ENCODE measurements at places on chromosomes 3 and 15.

DNA sequence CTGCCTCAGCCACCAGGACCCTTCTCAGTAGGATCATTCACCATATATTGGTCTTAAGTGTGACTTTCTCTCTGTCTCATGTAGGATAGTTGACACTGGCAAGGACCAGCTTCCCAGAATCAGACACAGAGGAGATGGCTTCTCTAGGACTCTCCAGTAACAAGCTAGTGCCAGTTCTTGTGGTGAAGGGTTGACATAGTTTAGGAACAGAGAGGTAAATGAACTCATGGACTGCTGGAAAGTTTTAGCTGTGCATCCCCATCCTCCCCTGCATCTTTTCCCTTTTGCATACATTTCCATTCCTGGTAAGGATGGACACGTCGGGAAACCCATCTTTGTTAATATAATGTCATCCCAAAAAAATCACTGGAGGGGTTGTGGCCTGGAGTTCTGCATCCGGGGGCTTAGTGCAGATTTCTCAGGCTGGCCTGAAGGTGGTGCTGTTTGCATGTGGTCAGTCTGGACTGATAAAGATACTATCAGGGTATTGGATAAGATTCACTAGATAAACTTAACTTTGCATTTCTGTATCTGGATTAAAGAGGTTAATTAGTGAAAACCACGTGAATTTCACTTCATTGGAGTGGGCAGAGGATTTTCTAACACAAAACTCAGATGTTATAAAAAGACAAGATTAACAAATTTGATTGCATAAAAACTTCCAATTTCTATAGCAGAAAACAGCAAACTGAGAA is 110.8 kb downstream of the TBC1D2B start:
- peak; percentile 20 for DNase-seq

- DNase-seq = no peak
These were observed 120.6 kb downstream of the ATG7 start for GRCh38 chr3:11392860-11393114.

DNA sequence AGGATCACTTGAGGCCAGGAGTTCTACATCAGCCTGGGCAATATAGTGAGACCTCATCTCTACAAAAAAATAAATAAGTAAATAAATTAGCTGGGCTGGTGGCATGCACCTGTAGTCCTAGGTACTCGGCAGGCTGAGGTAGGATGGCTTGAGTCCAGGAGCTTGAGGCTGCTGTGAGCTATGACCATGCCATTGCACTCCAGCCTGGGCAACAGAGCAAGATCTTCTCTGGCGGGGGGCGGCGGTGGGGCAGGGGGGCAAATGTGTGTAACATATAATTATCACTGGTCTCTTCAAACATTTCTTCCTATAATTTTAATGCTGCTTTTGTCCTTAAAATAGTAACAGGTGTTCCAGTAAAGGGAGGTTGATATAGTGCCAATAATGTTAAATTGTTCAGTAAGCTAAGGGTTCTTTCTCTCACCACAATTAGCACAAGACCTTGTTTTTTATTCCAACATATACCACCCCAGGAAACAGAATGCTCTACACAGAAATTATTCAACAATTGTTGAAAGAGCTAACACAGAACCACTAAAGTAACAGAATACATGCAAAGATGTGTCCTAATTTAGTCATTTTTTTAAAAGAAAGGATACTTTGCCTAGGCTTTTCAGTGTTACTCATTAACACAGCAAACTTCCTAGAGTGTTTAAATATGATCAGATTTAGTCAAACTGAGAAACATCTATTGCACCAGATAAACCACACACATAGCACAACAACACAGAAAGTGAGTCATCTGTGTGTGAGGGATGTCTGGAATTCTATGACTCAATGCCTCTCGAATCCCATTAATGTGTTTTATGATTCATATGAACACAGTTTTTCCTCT is 29.1 kb downstream of the ANKRD28 start:
- peak; percentile 93 for DNase-seq

GRCh38 chr3:126555795-126556636 is 2.7 kb downstream of the C3orf22 start:
- no peak for DNase-seq

DNA sequence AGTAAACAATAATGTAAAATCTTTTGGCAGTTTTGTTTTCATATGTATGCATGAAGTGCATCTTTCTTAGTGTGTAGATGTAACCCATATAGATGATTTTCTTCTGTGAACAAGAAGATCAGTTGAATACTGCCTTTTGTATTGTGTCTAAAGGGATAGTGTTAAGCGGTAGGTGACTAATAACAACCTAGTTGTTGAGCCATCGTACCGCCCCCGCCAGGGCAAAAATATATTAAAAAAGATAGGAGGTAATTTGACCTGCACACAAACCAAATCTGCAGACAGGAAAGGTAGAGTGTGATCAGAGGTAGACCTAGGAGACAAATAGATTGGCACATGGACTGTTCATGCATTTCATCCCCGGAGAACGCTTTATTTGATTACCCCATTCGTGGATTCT is 3.3 kb upstream of the GMNC start:
- DNase-seq = no peak

- DNase-seq = no peak
These were observed 163.8 kb downstream of the LSAMP start for GRCh38 chr3:116281313-116282143.

GRCh38 chr3:177554895-177555759 is 357.8 kb upstream of the TBL1XR1 start:
- DNase-seq = peak; percentile 47

- DNase-seq = no peak
These were observed 156.8 kb downstream of the ALCAM start for GRCh38 chr3:105523501-105523900.

GRCh38 chr3:60579734-60580133 is 671.5 kb downstream of the FHIT start:
- peak; percentile 20 for DNase-seq

DNA sequence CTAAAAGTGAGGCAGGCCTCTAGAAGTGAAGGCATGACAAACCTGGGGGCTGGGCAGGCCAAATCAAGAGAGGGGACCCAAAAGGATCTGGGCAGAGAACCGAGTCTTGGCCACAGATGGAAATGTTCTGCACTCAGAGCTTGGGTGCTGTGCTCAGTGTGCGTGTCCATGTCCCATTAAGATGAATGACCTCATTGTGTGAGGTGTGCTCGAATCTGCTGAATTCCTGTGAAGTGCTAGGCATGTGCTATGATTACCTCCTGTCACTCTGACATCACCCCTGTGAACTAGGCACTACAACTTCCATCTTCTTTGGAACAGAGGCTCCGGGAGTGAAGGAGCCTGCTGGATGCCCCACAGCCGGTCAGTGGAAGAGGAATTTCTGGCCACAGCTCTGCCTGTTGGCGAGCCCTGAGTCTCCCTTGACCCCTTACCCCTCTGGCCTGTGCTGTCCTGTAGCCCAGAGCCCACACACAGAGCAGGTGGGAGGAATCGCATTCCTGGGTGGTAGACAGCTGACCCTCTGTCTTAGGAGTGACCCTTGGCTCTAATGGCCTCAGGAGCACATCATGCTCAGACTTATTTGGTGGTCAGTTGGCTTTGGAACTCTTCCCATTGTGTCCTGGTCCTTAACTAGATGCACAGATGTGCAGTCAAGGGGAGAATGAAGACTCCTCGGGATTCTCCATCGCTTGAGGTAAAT is 67.6 kb upstream of the CTDSPL start:
- no peak for DNase-seq

DNA sequence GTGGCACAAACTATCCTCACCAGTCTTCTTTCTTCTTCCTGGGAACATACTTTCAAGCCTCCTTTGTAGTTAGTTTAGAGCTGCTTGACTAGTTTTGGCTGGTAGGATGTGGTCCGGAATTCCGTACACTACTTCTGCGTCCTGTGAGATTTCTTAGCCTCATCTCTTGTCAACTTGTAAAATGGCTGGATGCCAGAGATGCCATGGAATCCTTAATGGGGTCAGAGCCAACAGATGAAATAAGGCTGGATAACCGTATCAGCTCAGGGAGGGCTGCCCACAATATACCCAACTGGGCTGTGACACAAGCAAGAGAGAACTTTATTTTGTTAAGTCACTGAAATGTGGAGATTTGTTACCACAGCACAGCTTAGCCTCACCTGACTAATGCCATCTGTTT is 466.9 kb upstream of the MDFIC2 start:
- no peak for DNase-seq

- no peak for DNase-seq
These were observed 27.3 kb upstream of the RAD18 start for GRCh38 chr3:8990266-8991215.

GRCh38 chr15:72502220-72502809 is 28.2 kb downstream of the ARIH1 start:
- DNase-seq = no peak

GRCh38 chr15:39719109-39719508 is 63.5 kb downstream of the FSIP1 start:
- no peak for DNase-seq

DNA sequence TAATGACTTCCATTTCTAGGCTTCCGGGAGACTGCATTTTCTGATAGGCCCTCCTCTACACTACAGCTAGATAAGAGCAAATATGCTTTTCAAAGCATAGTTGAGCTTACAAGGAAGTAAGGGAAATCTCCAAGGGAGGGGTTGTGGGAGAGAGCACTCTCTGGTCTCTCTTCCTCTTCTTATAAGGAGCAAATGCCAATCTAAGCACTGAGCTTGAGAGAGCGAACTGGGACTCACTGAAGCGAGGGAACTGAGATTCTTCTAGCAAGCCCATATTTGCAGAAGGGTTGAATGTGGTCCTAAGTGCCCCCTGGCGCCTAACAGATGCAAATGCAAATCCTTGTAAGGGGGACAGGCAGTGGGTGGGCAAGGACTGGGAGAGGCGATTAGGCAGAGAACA is 164.8 kb downstream of the ERC2 start:
- peak; percentile 20 for DNase-seq

DNA sequence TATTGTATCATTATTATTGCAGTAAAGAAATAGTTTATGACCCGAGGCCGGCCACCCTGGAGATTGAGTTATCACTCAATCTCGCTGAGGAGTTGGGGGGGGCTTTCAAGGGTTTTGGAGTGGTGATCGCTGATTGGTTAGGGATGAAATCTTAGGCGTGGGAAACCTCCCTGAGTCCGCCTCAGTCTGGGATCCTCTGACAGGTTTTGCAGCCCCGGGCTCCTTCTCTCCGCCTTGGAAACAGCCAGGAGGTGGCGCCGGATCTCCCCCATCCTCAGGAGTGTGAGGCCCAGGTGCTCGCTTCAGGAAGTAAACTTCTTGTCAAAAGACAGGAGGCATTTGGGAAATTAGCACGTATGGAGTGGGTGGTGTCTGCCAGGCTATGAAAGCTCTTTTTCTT is 41.1 kb upstream of the SEC61A1 start:
- DNase-seq = no peak

DNA sequence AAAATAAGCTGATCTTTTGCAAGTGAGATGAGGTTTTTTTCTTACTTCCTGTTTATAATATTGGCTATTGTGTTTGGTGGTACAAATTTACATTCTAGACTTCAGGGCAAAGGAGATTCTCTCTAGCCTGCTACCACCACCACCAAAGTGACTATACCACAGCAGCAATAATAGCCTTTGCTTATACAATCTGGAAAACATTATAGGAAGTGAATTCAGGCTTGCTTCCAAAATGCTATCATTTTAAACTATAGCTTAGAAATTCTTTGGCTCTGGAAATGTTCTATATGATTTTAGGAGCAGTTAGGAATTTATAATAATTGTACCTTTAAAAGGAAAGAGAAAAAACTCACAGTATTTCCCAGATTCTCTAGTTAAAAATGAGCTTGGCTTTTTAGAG is 94.4 kb downstream of the TFG start:
- no peak for DNase-seq

GRCh38 chr15:63497642-63498467 is 6.5 kb upstream of the USP3 start:
- no peak for DNase-seq

DNA sequence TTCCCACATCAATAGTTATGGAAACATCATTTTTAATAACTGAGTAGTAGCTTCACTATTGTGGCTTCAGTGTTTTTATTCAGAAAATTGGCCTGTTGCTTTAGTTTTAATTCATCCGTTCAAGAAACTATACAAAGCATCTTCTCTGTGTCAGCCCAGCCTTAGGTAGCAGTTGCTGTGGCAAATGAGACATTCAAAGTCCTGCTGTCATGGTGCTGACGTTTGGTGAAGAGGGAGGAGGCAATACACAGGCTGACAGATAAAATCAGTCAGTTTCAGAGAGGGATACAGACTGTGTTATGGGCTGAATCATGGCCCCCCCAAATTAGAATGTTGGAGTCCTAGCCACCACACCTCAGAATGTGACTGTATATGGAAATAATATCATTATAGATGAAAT is 56.5 kb downstream of the SLC7A14 start:
- DNase-seq = no peak

- no peak for DNase-seq
These were observed 46.4 kb upstream of the EPHB1 start for GRCh38 chr3:134748698-134749097.

GRCh38 chr3:22960105-22960984 is 242.8 kb upstream of the UBE2E2 start:
- DNase-seq = peak; percentile 17

GRCh38 chr3:183818706-183819624 is 6.4 kb downstream of the MAP6D1 start:
- DNase-seq = no peak

GRCh38 chr15:67382723-67383122 is 128.1 kb downstream of the IQCH start:
- DNase-seq = no peak

- peak; percentile 99 for DNase-seq
These were observed 30.5 kb downstream of the LOXL1 start for GRCh38 chr15:73956743-73957135.

DNA sequence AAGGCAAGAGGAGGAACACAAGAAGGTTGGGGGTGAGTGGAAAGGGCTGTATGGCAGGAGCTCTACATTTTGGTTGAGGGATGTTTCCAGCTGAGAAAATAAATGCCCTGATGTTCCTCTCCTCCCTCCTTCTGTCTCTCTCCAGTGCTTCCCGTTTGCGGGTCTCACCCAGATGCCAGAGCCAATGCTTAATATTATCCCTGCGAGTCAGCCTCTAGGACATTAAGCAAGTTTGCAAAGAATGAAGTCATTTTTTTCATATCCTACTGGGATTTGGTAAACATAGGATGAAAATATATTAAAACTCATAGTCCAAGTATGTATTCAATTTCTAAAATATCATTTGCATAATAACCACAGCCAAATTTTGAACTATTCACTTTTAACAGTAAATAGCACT is 295.9 kb downstream of the CADM2 start:
- no peak for DNase-seq

DNA sequence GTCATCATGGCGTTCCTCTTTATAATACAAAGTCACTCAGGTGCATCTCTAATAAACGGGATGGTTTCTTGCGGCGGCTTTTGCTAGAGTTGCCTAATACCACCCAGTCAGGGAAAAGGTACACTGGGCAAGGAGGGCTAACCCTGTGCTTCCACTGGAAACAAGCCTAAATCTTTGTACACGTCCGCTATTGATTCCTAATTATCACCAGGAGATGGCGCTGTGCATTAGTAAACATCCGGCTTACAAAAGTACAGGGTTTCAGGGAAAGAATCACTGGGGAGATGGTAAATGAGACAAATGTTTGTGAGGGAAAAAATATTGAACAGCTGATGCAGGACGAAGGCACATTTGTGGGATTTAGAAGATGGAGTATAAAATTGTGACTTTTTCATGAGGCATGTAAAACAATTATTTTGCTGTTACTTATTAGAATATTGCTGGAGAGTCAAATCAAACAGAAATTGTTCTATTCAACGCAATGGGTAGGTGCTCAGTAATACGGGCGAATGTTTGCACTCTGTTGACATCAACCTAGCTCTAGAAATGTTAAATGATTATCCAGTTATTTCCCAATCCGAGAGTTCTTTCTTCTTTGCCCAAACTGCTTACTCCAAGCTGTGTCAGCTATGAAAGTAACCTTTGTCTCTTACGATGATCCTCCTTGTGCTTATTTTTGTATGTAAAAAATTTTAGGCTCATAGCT is 50.6 kb downstream of the GMNC start:
- peak; percentile 38 for DNase-seq

- DNase-seq = no peak
These were observed 4.3 kb downstream of the ARHGEF26 start for GRCh38 chr3:154125378-154126030.
